Stimulated activated CD4-positive, alpha-beta T cell treated with anti-CD3 and anti-CD28 coated beads, Interleukin-1b, Interleukin-23, amount 100 ng/mL, for 4 hours (primary cell): ENCODE measurements at places on chromosomes 11 and 22.

DNA sequence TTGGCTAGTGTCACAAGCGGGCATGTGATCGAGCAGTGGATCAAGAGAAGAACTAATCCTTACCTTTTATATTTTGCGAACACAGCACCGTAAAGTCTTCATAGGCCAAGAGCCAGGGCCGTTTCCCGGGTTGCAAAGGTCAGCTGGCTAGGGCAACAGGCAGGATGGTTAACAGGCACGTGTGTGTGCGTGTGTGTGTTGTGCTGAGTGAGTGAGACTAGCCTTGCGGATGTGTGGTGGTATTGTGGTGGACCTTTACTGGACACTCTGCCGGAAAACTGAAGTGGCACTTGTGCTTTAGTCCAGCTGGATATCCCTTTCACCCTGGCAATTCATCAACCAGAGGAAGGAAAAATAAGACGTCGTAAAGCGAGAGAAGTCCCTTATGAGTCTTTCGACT, 176.7 kb downstream of the BCR start:
- no peak for DNase-seq

DNA sequence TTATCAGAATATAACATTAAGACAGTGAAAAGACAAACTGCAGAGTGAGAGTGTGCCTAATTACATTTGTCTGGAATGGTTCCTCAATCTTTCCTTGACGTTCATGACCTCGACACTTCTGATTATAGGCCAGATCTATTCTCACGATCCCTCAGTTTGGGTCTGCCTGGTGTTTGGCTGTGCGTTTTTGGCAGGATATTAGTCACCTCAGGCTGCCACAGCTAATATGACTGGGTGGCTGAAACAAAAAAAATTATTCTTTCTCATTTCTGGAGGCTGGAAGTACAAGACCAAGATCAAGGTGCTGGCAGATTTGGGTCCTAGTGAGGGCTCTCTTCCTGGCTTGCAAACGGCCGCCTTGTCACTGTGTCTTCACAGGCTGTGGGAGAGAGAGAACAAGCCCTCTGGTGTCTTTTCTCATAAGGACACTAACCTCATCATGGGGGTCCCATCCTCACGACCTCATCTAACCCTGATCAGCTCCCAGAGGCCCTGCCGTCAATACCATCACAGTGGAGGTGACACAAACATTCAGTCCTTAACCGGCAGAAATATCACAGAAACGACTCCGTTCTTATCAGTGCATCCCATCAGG, 23.2 kb downstream of the IFITM10 start:
- DNase-seq = no peak

DNA sequence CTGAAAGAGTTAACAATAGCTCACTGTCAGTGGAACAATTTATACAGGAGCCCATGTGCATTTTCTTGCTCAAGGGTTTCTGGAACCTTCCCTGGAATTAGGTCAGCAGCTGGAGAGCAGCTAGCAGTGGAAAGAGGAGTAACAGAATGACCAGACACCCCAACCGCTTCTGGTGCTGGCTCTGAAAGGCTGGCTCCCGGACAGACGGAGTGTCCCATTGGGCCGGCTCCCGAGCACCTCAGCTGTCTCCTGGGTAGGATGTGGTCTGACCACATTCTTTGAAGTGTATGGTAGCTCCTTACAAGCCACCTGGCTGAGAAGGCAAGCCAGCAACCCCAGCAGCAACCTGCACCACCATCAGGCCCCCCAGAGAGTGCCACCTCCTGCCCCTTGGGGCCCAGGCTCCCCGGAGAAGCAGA, 44.7 kb downstream of the ABTB2 start:
- no peak for DNase-seq

GRCh38 chr11:97567801-97568200, 1178.0 kb downstream of the JRKL start:
- DNase-seq = no peak

DNA sequence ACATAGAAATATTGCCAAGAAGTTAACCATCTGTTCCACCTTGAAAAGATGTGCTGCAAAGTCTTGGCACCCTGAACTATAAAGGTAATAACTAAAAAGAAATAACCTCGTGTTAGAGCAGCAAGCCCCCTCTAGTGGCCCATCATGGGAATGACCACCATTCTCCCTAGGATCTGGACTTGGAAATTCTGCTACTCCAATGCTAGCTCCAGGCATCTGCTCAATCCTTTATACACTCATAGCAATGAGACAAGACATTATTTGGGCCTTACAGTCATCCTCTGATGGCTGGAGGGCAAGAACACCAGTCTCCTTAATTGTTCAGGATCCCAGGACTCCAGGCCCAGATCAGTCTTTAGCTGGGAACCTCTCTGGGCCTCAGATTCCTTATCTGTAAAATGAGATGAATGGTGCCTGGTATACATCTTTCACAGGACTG, 76.0 kb downstream of the CWC15 start:
- peak; percentile 16 for DNase-seq

DNA sequence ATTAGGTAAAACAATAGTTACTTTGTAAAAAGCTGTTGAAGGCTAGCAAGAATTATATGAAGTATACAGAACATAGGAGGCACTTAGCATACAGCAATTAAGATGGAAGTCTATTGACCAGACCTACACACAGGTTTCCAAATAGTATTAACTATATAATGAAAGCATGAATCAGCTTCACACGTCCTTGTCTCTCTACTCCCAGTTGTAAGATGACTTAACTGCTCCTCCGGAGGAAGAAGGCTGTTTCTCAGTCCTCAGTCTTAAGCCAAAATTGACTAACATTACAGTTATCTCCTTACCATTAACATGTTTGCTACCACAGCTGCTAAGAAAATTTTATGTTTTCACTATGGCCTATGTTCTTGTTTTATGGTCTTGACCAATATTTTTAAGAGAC, 24.7 kb downstream of the SIK3 start:
- no peak for DNase-seq

DNA sequence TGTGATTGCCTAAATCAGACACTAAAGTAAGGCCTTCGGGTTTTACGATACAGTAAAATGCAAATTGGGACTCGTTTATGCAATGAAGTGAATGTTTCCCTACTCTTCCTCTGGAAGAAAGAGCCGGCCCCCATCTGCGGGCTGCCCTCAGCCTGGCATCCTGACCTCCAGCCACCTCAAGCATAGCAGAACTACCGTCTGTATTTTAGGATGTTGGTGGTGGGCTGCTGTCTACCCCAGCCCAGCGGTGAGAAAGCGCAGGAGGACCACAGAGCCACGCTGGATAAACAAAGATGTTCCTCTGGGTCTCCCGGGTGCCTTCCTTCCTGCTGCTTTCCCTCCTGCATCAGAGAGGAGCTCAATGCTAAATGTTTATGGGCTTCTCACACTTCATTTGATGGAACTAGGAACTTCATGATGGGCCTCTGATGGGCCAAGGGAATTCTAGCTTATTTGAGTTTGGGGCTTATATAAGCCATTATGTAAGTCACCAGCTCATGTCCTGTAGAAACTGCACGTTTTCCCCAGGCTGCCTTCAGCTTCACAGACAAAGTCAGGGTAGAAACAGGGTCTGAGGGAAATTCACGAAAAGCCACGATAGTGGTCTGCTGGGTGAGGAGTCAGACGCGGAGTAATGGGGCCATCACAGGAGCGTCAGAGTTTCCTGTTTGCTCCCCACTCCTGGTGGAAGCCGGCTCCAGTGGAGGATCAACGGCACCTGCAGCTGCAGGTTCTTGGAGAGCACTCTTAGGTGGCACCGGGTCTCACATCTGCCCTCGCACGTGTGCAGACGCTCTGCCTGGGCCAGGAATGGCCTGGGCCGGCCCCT, 287.4 kb downstream of the BRD1 start:
- DNase-seq = no peak

DNA sequence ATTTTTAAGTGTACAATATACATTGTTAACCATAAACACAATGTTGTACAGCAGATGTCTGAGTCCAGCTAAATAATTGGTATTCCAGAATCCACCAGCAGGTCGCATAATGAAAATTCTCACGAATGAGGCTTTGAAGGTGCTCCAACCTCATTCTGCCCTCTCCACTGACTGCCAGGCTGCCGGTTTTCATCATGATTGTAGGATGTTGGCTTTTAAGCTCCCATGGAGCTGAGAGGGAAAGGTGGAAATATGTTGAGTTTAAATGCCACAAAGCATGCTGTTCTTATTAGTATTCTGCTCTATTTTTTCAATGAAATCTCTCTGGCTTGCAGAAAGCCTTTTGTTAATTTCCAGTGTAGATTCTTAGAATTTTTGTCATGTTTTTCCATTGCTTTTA, 337.2 kb upstream of the DDI1 start:
- DNase-seq = no peak

- no peak for DNase-seq
These were observed at the start of gene CXCR5 for GRCh38 chr11:118883368-118884071. CXCR5 (plus strand) TSS chr11:118883892; CDS start chr11:118883942, 50 bp downstream.

DNA sequence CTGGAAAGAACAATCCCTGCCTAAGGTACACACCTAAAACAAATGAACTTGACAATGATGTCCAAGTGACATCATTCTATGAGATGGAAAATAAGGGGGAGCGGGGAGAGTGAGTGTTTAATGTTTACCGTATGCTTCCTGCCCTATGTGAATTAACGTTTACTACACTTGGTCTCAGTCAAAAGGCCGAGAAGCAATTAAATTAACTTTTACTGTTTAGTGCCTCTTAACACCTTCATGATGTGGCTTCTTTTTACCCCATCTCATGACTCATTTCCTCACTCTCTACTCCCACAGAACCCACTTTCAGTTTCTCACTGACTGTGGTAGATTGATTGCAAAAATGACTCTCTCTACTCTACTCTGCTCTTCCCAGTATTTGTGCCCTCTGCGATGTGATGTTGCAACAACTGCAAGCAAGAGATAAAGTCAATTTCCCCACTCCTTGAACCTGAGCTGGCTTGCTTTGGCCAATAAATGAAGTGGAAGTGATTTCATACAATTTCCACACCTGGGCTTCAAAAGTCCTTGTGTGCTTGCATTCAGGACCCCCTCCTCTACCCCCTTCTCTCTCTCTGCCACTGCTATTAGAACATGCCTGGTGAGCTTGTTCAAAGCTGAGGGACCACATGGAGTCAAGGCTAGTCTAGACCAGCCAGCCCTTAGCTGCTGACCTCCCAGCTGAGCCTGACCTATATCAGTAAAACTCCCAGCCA, 11.6 kb upstream of the ALKBH3 start:
- DNase-seq = peak; percentile 28

DNA sequence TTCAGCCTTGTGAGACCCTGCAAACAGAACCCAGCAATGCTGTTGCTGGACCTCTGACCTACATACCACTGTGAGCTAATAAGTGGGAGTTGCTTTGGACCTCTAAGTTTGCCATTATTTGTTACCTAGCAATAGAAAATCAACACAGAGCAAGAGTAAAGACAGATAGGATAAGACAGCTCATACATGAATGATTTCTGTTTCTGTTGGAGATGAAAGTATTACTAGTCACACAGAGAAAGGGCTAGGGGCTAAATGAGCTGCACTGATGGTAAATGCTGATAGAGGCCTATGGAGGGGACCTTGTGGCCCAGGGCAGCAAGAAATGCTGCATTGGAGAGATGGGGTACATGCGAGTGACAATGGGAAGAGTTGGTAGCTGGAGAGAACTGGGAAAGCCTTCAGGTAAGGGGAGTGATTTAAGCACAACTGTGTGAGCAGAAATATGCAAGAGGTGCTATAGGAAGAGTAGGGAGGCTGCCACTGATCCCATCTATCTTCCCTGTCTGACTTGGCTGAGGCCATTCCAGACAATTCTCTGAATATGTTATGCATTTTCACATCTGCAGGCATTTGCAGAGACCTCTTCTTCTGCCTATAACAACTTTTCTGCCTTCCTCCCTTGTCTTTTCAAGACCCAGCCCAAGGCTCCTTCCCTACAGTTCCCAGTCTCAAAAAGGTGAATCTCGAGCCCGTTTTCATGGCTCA, 46.1 kb upstream of the SYN3 start:
- DNase-seq = no peak

DNA sequence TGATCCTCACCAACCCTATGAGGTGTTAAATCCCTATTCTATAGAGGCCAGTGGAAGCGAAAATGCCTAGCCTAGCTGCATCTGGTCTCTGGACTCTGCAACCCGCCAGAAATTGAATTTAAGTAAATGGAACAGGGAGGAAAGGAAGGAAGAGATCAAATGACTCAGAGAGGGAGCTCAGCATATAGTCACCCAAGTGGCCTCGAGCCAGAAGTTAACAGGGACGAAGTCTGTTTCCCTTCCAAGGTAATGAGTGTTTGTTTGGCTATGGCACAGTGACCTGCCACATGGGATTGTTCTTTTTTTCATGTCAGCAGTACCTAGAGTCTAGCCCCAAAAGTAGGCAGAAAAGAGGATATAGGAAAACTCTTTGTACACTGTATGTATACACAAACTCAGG, 66.3 kb downstream of the PAK1 start:
- DNase-seq = no peak

- DNase-seq = no peak
These were observed 27.9 kb downstream of the CELSR1 start for GRCh38 chr22:46509416-46510089.

- DNase-seq = no peak
These were observed 16.6 kb downstream of the GALNT18 start for GRCh38 chr11:11605181-11605580.

- DNase-seq = no peak
These were observed 71.5 kb downstream of the FAT3 start for GRCh38 chr11:92296138-92296515.

DNA sequence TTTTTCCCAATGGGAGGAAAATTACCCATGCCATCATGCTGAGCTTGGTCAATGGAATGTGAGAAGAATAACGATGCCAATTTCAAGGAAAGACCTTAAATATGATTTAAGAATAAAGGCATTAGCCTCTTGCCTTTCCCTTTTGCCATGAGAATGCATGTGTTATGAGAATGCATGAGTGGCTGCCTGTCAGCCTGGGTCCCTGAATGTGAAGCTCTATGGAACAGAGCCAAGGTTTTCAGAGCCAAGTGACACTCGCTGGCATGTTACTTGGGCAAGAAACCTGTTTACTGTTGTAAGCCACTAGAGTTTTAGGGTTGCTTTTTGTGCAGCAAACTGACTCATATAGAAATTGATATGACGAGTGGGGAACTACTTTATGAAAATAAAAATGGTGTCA, 75.7 kb downstream of the JRKL start:
- DNase-seq = no peak

DNA sequence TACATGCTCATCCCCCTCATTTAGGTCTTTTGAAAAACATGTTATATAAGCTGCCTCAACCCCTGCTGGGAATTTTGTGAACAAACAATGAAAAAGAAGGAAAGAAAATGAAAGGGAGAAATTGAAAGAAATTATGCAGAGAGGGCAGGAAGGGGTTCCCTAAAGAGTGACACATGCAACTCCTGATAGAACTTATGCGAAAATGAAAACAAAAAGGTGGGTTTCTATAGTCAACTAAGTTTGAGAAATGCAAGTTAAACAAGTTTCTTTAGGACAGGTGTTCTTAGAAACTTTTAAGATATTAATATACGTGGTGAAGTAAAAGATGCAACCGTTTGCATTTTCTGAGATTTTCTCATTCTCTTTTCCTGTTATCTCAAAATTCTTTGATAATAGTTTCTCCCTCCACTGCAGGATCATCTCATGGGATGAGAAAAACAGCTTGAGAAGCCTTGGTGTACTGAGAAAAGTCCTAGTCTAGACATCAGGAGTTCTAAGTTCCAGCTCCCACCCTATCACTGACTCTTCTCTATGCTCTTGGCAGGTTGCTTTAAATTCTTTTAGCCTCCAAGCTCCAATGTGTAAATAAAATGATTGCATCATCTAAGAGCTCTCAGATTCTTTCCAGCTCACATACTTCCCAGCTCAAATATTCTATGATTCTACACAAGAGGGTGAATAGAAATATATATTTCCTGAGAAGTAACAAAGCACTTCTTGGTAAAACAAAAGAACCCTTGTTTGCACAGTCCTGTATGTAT, 109.2 kb downstream of the FAM76B start:
- no peak for DNase-seq
